ENCODE measurements at places on chromosomes 7 and 10. TPM values are rescaled to one million over a fixed set of nuclear protein-coding genes. Genes with fewer than 3 reads are reported as not detected.

The COL26A1 gene
- total RNA-seq = not detected

The NUDT13 gene
- 2.2 TPM for total RNA-seq

The SCIN gene
- total RNA-seq = 0.17 TPM

The CDK14 gene
- 1.0 TPM for total RNA-seq

The SMKR1 gene
- 0.34 TPM for total RNA-seq

The ZSCAN21 gene
- total RNA-seq = 8.2 TPM

The NPTX2 gene
- 18.9 TPM for total RNA-seq

The C10orf143 gene
- 0.69 TPM for total RNA-seq

The SRRM3 gene
- total RNA-seq = 1.7 TPM

The SSMEM1 gene
- total RNA-seq = not detected

The FOXP2 gene
- 4.0 TPM for total RNA-seq

The GIMAP6 gene
- 248 TPM for total RNA-seq

Data from dermis lymphatic vessel endothelial cell (primary cell).